ENCODE measurements at places on chromosomes 7 and 10. TPM values are rescaled to one million over a fixed set of nuclear protein-coding genes. Genes with fewer than 3 reads are reported as not detected.

DNA sequence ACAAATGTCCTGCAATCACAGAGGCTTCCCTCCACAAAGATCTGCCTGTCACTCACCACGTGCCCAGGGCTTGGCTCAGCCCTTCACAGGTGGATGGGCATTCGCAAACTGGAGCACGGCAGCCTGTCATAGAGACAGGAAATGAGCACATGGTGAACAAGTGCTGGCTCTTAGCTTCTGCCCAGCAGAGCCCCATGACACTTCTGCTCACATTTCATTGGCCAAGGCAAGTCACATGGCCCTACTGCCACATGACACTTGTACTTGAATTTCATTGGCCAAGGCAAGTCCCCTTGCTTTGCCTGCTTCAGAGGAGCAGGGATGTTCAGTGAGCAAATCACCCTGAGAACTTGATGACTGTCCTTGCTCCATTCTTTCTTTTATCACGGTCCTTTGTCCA lies 110.8 kb upstream of the PPP2R2D start:
- no peak for DNase-seq

DNA sequence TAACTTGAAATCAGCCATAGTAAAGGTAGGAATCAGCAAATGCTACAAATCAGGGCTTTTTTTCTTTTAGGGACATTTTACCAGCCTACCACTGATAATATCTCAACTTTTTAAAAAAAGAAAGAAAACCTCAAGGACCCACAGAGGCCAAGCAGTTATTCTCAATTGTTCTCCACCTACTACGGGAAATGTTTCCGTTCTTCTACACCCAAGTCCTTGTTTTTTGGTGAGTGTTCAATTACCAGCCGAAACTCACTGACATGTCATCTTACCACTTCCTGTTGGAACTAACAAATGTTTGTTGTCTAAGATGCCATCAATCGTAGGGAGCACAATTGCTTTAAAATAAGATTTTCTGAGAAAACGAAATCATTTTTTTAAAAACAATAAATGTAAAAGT lies 50.2 kb upstream of the CDK1 start:
- no peak for DNase-seq

DNA sequence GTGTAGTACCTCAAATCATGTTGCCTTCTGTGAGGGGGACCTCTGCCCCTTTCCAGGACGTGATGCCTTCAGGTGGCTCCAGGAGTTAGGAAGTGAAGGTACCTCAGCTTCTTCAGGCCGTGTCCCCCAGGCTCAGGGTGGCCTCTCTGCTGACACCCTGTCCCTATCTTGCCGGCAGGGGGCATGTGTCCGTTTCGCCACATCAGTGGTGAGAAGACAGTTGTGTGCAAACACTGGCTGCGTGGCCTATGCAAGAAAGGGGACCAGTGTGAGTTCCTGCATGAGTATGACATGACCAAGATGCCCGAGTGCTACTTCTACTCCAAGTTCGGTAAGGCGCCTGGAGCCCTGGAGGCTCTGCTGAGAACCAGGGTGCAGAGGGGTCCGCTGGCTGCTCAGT lies 9.2 kb downstream of the CPSF4 start:
- no peak for DNase-seq

- no peak for DNase-seq
These were observed 64.8 kb downstream of the SMURF1 start for GRCh38 chr7:99079104-99079503.

- DNase-seq, result no peak
These were observed 169.3 kb downstream of the GRID1 start for GRCh38 chr10:86197166-86197790.

- DNase-seq, result no peak
These were observed 140.2 kb upstream of the CHST15 start for GRCh38 chr10:124233546-124234138.

The TMEM72 gene
- not detected for total RNA-seq

The SPAM1 gene
- not detected for total RNA-seq

Data from Panc1 (cell line).